NCI-H2081 (cell line): ENCODE measurements at places on chromosomes 2 and 18.
A peak's percentile ranks its signal among the peaks of the same experiment; 100 is the strongest.

GRCh38 chr2:172612051-172612450 lies 56.2 kb downstream of the PDK1 start:
- DNase-seq, result peak; percentile 41

- no peak for DNase-seq
Measured at GRCh38 chr2:27636766-27637165, 7.9 kb downstream of the GPN1 start.

DNA sequence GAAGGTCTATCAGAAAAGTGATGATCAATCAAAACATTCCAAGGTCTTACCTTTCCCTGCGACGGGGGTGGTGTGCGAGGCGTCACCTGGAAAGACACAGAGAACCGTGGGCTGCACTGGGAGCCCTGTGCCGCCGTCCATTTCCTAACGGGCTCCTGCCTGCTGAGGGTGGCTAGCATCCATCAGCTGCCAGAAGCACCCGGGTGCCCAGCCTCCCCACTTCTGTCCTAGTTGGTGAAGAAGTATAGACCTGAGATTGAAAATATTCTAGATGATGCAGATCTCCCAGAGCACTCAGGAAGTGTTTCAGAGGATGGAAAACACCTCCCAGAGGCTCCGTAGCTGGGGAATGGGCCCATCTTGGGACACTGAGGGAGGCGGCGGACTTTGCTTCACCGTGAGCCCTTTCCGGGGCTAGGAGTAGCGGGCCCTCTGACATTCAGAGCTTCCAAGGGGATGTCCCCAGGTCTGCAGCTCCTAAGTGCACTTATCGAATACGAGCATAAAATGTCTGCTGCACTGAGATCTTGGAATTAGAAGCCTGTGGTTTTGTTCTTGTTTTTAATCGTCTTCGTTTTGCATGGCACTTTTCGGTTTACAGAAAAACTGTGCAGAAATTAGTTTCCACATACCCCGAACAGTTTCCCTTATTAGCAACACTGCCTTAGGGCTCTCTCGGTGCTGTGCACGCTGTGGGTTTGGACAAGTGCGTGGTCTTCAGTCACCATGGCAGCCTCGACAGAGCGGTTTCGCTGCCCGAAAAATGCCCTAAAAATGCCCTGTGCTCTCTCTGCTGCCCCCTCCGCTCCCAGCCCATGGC lies 143.5 kb downstream of the MBP start:
- DNase-seq, result no peak

GRCh38 chr18:77032181-77032701 lies 100.3 kb downstream of the MBP start:
- DNase-seq, result no peak

GRCh38 chr18:55743736-55744135 lies 155.7 kb upstream of the TCF4 start:
- DNase-seq, result no peak

DNA sequence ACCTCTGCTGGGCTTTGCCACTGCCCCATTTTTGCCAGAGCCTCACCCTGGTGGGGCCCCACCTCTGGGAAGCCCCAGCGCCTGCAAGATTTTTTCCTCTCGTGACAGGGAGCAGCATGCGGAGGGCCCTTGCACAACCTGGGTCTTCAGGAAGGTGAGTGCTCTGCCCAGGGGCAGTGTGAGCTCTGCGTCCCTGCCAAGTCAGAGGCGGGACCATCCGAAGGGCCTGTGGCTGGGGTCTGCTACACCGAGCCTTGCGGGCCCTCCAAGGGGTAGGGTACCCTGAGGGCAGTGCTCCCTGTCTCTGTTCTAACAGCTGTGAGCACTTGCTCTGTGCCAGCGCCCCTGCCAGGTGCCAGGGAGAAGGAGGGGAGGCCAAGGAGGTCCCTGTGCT lies 5.8 kb upstream of the ODC1 start:
- no peak for DNase-seq

DNA sequence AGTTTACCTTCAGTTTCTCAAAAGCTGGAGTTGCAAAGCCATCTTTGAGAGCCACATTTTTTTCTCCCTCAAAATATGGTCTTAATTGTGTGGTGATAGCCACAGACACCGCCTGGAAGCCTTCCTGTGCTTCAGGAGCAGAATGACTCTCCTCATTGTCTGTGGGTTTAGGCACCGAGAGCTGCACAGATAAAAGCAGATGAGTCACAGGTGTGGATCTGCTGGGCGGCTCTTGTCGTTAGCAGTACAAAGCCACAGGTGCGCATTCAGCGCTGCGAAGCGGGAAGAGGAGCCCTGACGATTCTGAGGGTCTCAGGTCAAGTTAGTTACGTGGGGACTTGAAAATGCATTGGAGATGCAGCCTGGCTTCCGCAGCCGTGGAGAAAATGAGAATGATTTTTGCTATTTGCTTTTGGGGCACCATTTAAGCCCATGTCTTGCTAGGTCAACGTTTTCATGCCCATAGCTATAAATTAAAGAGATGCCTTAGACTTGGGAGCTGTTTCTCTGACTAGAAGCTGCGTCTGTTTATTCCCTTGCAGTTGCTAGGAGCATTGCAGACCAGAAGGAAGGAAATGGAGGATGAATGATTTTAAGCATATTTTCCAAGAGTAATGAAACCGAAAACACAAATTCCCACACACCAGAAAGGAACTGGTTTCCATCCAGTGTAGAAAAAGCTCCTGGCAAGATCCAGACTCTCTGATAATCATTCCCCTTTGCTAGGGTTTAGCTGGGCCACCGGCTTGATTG lies 51.5 kb downstream of the KLHL29 start:
- no peak for DNase-seq

DNA sequence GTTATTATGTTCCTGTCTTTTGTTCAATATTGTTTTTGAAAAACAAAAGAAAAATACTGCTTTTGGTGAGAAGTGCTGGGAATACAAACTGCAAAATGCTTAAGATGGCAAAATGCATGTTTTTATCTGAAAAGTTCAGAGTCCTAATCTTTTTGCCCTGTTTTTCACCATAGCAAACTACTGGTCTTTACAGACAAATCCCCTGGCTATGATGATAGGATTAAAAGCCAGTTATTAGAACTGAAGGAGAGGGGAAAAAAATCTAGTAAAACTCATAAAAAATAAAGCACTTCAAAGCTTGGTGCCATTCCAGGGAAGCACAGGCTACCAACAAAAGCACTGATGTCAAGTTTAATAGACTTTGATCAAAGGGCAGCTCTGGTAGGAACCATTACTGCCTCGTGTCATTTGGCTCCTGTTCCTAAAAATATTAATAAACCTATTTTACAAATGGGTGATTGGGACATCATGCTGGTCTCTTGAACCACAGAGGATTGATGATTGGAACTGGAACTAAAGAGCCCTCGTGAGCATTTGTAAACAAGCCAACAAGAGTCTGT lies 194.7 kb downstream of the RAB3GAP1 start:
- no peak for DNase-seq

DNA sequence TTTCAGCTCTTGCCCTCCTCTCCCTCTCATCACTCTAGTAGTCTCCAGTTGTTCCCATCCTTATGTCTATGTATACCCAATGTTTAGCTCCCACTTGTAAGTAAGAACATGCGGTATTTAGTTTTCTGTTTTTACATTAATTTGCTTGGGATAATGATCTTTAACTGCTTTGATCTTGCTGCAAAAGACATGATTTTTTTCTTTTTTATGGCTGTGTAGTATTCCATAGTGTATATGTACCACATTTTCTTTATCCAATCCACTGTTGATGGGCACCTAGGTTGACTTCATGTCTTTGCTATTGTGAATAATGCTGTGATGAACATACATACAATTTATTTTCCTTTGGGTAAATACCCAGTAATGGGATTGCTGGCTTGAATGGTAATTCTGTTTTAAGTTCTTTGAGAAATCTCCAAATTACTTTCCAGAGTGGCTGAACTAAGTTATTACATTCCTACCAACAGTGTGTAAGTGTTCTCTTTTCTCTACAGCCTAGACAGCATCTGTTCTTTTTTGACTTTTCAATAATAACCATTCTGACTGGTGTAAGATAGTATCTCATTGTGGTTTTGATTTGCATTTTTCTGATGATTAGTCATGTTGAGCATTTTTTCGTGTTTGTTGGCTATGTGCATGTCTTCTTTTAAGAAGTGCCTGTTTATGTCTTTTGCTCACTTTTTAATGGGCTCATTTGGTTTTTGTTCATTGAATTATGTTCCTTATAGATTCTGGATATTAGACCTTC lies 179.6 kb upstream of the SLC39A10 start:
- DNase-seq, result no peak

- no peak for DNase-seq
Measured at GRCh38 chr2:226131299-226131784, 668.3 kb downstream of the IRS1 start.

DNA sequence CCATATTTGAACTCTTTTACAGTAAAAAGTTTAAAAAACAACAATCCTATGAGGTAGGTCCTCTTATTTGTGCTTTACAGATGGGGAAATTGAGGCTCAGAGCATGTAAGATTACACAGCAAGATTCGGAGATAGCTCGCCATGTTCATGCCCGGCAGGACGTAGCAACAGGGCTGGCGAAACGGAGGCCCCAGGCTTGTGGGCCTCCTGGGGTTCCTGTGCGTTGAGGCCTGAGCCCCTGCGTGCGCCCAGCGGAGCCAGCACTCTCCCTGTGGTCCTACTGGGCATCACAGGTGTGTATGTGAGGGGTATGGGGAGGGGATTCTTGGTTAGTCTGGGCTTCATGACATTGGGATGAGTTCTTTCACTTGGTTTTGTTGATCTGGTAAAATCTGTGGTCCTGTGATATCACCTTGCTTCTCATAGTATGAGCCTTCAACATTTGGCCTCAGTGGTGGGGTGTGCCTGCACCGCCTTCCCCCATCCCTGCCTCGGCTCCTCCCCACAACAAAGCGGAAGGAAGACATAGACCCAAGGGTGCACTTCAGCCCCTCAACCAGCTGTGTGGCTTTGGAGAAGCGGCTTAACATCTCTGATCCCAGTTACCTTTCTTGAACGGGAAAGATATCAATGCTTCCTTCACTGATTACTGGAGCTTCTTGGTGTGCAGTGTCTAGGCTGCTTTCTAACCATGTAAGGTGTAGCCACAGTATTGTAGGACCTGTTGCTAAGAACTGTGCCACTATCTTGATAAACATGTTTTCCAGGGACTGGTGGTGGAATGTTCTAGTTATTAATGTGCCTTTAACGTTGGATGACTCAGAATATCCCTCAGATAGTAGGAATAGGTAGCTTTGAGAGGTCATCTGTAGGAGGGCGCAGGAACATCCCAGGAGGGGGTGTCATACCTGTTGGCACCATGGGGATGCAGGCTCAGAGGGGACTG lies 37.2 kb downstream of the HPCAL1 start:
- DNase-seq, result no peak

DNA sequence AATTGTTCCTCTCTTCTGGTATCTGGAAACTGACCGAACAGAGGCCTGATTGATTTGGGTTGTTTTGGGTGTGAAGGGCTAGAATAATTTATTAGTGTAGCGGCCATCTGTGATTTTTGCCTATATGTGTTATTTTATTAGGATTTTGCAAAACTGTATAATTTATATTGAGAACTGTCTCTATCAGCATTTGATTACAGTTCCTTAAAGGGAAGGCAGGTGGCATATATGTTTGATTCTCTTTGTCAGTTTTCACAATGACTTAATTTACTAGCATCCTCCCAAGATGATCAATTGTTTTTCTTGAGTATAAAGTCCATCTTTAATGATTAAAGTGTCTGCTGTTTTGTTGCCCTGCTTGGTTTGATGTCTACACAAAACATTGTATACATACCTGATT lies 4.5 kb downstream of the NBEAL1 start:
- no peak for DNase-seq

GRCh38 chr2:234885118-234885517 lies 66.7 kb upstream of the SH3BP4 start:
- DNase-seq, result no peak

- no peak for DNase-seq
Measured at GRCh38 chr2:71716697-71717624, 263.6 kb downstream of the DYSF start.

DNA sequence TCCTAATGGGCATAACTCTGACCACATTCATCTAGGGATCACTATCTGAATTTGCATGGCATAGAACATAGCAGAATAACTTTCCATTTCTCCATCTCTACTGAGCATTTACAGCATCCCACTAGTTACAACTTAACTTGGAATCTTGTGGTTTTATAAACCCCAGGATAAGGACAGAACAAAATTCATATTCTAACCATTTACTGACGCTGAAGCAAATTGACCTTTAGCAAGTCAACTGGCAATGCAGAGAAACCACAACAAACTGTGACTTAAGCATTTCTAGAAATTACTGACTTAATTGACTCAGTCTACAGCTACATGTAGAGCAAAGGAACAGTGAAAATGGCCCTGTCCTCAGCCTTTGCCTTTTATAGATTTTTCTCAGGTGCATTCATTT lies 61.2 kb downstream of the DCC start:
- no peak for DNase-seq

- no peak for DNase-seq
Measured at GRCh38 chr2:37665043-37665442, 6.4 kb downstream of the CDC42EP3 start.

DNA sequence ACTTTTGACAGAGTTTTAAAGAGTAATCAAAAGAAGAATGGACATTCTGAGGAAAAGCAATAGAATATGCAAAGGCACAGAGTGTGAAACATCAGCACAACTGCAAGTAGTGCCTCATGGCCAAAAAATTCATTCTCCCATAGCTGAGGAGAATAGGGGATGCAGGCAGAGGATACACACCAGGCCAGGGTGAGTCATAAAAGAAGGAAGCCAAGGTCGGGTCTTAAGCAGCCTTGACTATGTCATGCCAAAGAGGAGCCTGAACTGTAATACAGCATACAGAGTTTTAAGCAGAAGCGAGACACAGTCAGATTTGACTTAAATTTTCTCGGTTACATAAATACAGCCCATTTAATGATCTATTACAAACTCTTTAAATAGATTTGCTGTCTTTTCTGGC lies 165.0 kb downstream of the LNPK start:
- no peak for DNase-seq

- DNase-seq, result no peak
Measured at GRCh38 chr2:185255566-185255965, 483.0 kb upstream of the FSIP2 start.

DNA sequence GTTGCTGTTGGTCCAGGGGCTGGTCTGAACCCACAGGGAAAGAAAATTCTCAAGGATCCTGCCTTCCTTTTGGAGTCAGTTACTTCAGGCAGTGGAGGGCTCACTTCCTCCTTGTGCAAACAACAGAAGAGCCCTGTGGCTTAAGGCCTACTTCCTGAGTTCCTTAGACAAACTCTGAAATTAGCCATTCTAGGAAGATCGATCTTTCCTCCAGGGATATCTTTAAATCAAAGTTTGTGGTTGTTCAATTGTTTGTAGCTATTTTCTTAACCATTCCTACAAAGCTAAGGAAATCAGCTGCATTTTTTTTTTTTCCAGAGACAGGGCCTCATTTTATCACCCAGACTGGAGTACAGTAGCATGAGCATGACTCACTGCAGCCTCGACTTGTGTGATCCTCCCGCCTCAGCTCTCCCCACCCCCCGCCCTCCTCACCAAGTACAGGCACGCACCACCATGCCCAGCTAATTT lies 156.0 kb downstream of the TANC1 start:
- no peak for DNase-seq

GRCh38 chr2:85319796-85320195 lies 8.0 kb downstream of the TGOLN2 start:
- no peak for DNase-seq

DNA sequence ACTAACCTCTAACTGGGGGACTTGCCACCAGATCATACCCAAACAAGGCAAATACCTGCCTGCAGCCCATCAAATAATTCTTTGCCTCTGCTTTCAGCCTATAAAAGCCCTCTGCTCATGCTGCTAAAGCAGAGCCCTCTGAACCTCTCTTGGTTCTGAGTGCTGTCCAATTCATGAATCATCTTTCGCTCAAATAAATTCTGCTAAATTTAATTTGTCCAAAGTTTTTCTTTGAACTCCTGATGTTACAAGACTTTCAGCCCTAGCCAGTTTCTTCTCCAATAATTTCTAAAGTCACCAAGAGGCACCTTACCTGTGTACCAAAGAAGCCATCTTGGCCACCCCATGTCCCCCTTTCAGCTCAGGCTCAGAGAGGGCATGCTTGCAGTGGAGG lies 72.0 kb downstream of the MRO start:
- no peak for DNase-seq
